Type B pancreatic cell (in vitro differentiated cells): ENCODE measurements at places on chromosomes 11 and 22. TPM values are rescaled to one million over a fixed set of nuclear protein-coding genes. Genes with fewer than 3 reads are reported as not detected.

The BATF2 gene
- total RNA-seq = 1.0 TPM in 2 replicates

DNA sequence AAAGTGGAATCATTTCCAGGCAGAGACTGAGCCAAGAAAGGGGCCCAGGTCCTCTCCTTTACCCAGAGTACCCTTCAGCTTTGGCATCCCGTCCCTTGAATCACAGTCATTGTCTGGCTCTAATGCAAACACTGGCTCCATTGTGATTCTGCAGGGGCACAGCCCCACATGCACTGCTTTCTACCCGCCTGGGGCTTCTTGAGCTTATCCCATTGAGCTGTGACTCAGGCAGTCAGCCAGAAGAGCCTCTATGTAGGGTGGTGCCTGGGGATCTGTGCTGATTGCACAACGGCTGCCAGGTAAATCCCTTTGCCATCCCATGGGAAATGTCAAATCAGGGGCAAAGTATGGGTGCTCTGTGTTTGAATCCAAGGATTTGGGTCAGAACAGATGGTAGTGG lies 88.9 kb downstream of the RASSF10 start:
- no peaks in the 10 kb centered on the region for H3K4me1 ChIP-seq
- H3K27ac ChIP-seq = no peak overlapping the region
- no peak overlapping the region for H3K4me3 ChIP-seq
- H3K36me3 ChIP-seq = no peaks in the 10 kb centered on the region
- H3K27me3 ChIP-seq = no peaks in the 10 kb centered on the region

DNA sequence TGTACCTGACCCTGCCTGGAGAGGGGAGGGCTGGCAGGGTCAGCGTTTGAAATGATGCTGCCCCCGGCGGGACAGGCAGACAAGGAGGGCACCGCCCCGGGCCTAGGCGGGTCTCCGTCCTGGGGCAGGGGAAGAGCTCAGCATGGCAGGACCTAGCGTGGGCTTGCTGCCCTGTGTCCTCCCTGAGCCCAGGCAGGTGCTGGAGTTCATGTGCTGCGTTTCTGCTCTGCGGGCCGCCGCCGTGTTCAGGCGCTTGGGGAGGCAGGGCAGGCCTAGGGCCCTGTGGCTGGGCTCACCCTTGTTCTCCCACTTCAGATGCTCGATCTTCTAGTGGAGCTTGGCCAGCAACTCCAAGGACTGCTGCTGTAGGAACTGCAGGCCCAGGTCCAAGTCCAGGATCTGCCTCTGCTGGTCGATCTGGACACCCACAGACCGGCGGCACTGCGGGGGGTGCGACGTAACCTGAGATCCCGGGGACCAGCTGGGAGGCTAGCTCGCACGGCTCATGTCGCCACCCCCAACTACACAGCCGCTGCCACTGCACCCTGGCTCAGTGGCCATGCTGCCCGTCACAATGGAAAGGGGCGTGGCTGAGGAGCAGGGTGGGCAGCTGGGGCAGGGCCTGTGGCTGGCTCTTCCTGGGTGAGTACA lies 84.4 kb downstream of the MED15 start:
- no peaks in the 10 kb centered on the region for H3K4me1 ChIP-seq
- H3K27ac ChIP-seq = no peak overlapping the region
- no peaks in the 10 kb centered on the region for H3K36me3 ChIP-seq
- DNase-seq = no peak
- no peak overlapping the region for H3K4me3 ChIP-seq

- H3K27me3 ChIP-seq = peaks cover 1% of the 10 kb centered on the region
- peaks cover 24% of the 10 kb centered on the region for H3K4me1 ChIP-seq
- H3K27ac ChIP-seq = peak overlapping the region; percentile 76
- H3K36me3 ChIP-seq = peaks cover 5% of the 10 kb centered on the region
- H3K4me3 ChIP-seq = peak overlapping the region; percentile 95
These were observed 1.1 kb downstream of the DPF2 start for GRCh38 chr11:65334696-65335295.

- H3K27me3 ChIP-seq = no peaks in the 10 kb centered on the region
- H3K4me1 ChIP-seq = peaks cover 51% of the 10 kb centered on the region
- no peaks in the 10 kb centered on the region for H3K36me3 ChIP-seq
- no peak overlapping the region for H3K4me3 ChIP-seq
These were observed 118.4 kb downstream of the RBFOX2 start for GRCh38 chr22:35910003-35910769.

GRCh38 chr11:110711448-110711775 lies 825 bp downstream of the ARHGAP20 start:
- H3K27me3 ChIP-seq = peaks cover 62% of the 10 kb centered on the region
- H3K27ac ChIP-seq = no peak overlapping the region
- peaks cover 13% of the 10 kb centered on the region for H3K4me1 ChIP-seq
- H3K4me3 ChIP-seq = peak overlapping the region; percentile 85
- DNase-seq = no peak

- H3K27me3 ChIP-seq = peaks cover 35% of the 10 kb centered on the region
- H3K4me3 ChIP-seq = peak overlapping the region; percentile 72
- H3K27ac ChIP-seq = no peak overlapping the region
- peaks cover 10% of the 10 kb centered on the region for H3K4me1 ChIP-seq
- no peaks in the 10 kb centered on the region for H3K36me3 ChIP-seq
- no peak for DNase-seq
These were observed 5.1 kb upstream of the OSBPL5 start for GRCh38 chr11:3170044-3170755.

- H3K27ac ChIP-seq = peak overlapping the region; percentile 29
- H3K27me3 ChIP-seq = no peaks in the 10 kb centered on the region
These were observed 27.3 kb downstream of the CAPN1 start for GRCh38 chr11:65208785-65209710.

DNA sequence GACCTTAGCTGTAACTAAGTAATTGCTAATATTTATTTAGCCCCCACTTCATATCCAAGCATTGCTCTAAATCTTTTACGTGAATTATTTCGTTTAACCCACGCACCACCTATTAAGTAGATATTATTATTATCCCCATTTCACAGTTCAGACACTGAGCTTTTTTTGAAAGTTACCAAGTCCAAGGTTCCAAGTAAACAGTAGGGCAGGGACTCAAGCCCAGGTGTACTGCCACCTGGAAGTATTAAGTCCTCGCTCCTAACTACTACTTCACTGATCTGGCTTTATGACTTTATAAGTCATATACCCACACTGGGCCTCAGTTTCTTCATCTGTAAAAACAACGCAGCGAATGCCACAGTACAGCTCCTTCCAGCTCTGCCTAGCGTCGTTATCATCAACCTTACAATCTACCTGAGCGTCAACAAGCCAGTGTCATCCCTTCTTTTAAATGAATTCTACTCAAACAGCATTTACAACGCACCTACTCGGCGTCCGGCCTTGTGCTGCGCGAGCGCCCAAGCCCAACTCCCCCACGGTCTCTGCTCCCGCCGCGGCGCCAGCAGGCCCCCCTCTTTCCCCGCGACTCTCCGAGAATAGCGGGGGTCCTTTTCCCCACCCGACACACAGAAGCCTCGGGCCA lies 624 bp downstream of the TMEM41B start:
- H3K4me3 ChIP-seq = peak overlapping the region; percentile 97
- H3K4me1 ChIP-seq = peaks cover 35% of the 10 kb centered on the region
- no peak for DNase-seq
- H3K36me3 ChIP-seq = peaks cover 14% of the 10 kb centered on the region
- H3K27ac ChIP-seq = peak overlapping the region; percentile 98
- H3K27me3 ChIP-seq = peaks cover 6% of the 10 kb centered on the region

GRCh38 chr11:46890665-46891064 lies 27.7 kb downstream of the LRP4 start:
- no peak overlapping the region for H3K4me3 ChIP-seq
- H3K36me3 ChIP-seq = peaks cover 9% of the 10 kb centered on the region
- no peak for DNase-seq
- no peaks in the 10 kb centered on the region for H3K27me3 ChIP-seq
